ENCODE measurements at places on chromosomes 3 and 15.

DNA sequence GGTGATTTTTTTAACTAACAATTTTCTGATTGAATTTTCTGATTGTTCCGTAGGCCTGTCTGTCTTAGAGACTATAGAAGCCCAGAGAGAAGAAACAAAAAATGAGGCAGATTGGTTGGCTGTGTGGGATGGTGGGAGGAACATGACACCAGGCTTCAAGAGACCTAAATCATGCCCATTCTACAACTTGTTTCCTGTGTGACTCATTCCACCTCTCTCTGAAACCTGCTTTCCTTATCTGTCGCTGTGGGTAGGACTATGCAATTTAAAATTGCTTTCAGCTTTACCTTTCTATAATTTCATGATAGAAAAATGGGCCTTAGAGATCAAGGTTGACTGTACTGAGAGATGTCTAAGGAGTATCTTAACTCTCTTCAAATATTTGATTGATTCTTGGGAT is 44.5 kb downstream of the OXNAD1 start:
- DNase-seq: peak; percentile 37

GRCh38 chr15:25596644-25597562 is 158.1 kb upstream of the UBE3A start:
- DNase-seq: no peak

DNA sequence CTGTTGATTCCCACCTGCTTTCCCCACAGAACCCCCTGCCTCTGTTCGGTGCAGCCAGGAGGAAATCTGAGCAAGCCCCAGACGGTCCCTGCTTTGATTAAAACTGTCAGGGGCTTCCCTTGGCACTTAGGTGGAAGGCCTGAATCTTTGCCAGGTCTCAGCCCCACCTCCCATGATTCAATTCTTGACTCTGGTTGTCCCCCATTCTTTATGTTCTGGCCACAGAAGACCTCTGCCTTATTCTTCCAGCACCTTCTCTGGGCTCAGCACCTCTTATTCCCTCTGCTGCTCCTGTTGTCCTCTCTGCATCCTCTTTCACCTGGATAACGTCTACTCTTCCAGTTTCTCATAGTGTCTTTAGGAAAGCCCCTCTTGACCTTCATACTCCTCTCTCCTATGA is 349.4 kb downstream of the PTPRG start:
- no peak for DNase-seq

GRCh38 chr3:12115849-12116248 is 42.9 kb downstream of the TIMP4 start:
- no peak for DNase-seq

- no peak for DNase-seq
Measured at GRCh38 chr3:107813026-107813425, 277.8 kb downstream of the CD47 start.

DNA sequence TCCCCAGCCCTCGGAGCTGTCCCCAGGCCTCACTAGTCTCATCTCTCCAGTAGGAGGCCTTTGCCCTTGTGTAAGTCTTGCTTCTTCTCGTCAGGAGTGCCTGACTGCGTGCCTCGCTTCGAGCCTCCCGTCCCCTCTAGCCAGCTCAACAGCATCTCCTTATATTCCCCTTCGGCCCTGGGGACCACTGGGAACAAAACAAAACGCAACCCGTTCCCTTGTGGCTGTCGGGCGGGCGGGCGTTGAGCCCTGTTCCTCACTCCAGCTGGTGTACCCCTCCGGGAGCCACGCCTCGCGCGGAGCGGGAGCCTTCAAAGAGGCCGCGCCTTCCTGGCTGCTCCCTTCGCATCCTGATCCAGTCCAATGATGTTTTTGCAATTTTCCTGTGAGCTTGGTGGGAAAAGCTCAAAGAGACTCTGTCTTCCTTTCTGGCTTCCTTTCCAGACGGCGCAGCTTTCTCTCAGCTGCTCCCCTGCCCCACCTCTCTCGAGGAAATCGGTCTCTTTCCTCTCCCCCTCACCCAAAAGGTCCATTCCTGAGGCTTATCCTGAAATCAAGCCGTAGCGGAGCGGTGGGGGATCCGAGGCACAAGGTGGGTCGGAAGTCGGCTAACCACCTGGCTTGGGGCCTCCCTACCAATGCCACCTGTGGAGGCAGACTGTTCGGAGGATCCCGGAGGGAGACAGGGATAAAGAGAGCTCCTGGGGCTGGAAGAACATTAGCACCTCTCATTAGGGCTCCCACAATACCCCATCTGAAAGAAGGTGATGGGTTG is 33.4 kb upstream of the SRP14 start:
- no peak for DNase-seq

- DNase-seq: no peak
Measured at GRCh38 chr3:117068301-117068700, 358.7 kb downstream of the TUSC7 start.

DNA sequence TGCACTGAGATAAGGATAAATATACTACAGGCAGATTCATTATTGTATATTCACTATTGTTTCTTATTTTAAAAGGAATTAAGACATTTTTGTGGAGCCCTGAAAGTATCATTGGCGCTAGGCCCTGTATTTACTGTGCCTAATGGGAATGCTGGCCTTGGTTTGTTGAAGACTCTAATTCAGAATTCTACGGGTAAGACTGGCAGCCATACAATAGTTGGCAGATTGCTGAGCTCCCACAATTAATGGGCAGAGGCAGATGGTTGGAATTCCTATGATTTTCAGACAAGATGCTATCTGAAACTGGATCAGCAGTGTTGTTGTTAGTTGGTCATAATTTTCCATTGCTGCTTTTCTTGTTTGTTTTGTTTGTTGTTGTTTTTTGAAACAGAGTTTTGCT is 14.7 kb downstream of the PGBD4 start:
- DNase-seq: no peak

GRCh38 chr15:89129123-89129815 is 41.0 kb downstream of the ABHD2 start:
- DNase-seq: peak; percentile 82

Measured in iPS-NIHi11 (cell line).